ENCODE measurements at places on chromosomes 6 and 20.

DNA sequence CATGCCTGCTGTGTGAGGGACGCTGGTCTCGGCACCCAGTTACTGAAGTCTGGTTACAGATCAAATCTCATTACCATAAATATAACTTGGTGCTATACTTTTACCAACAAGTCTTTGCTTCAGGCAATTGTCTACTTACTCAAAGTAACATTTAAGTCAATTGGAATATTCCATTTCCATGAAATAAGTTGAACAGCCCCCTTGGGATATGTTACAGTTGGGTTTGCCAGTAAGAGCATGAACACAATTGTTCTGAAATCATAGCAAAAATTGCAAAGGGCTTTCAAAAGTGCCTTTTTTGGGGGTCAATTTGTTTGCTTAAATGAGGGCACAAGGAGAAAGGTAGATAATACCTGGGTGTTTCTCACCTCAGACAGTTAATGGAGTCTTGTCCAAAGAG is 170.9 kb upstream of the EXOC2 start:
- no peak for DNase-seq

DNA sequence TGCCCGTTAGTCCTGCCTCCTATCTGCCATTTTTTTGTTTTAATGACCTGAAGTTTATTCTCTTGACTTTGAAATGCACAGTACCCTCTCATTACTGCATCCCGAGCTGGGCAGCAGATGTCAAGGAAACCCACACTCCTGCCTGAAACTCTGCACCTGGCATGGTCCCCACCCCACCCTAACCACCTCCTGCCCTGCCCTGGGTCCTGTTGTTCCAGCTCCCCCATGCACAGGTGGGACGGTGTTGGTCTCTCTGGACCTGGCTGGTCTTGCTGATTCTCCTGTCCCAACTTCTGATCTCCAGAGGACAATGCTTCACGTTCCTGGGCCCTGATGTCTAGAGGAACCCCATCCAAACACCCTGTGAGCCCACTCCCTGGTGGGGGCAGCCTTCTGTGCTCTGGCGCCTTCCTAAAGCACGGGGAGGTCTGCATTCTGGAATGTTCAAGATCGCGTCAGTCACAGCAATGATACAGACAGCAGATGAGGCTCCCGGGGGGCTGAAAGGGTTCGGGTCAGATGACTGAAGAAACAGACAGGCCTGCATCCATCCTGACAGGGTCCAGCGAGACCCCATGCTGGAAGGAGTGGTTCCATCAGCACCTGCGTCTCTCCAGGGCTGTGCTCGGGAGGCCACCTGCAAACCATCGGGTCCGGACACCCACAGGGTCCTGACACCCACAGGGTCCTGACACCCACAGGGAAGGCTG is 73.6 kb downstream of the ERMARD start:
- no peak for DNase-seq

DNA sequence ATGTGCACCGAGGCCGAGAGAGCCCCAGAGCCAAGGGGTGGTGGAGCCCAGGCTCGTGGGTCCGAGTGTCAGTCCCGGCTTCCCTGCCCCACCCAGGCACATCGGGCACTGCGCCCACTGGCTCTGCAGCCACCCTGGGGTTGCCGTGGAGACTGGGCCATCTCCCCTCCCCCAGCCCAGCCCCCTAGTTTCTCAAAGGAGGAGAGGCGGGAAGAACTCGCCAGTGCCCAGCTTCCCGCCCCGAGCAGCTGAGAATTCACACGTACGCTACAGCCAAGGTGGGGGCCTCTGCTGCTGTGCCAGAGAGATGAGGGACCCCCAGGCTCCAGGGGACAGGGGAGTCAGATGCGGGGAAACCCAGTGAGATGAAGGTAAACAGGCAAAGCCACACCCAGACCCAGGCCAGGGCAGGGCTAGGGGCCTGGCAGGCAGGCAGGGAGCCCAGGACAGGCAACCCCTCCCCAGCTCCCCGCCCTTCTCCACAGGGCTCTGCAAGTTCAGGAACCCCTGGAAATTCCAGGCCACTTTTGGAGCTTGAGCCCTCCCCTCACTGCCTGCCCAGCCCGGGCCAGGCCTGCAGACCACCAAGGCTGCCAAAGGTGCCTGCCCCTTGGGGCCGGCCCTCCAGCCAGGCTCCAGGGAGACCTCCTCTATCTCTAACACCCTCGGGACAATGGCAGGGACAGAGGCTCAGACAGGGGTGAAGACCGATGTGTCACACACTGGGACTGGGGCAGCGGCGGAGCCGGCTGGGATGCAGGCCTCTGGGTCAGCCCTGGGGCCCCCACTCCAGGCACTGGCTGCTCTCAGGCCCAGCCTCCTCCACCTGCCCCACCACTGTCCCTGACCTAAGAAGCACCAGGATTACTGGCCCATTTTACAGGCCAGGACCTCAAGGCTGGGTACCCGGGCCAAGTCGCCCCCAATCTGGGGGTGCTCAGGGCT is 6.0 kb downstream of the LAMA5 start:
- DNase-seq = no peak

GRCh38 chr20:13288357-13288756 is 67.3 kb downstream of the ISM1 start:
- no peak for DNase-seq

DNA sequence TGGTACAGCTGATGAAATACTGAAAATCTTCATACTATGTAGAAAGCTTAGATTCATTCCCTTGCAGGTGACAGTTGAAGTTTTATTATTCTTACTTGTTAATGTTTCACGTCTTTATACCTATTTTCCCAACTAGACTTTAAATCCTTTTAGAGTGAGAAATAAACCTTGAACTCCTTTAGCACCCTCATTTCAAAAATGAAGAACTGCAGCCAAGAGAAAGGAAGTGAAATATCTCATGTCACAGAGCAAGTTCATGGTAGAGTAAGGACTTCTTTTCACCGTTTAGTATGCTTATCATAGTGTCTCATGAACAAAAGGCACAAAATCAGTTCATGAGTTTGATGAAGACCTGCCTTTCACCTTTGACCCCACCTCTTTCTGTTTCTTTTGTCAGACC is 38.5 kb downstream of the ORC3 start:
- no peak for DNase-seq

- DNase-seq = no peak
Observed at GRCh38 chr20:45087814-45088213, 13.1 kb downstream of the KCNS1 start.

DNA sequence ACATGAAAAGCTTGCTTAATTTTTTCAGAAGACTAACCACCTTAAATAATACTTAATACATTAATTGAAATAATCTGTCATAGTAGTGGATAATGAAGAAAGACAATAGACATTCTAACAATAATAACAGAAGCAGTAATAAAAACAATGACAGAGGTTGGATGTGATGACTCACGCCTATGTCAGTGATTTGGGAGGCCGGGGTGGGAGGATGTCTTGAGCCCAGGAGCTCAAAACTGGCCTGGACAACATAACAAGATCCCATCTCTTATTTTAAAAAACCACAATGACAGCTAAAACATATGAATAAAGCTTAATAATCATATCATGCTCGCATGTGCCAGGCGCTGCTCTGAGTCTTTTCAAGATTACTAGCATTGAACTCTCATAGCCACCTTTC is 105.5 kb downstream of the IPCEF1 start:
- no peak for DNase-seq

DNA sequence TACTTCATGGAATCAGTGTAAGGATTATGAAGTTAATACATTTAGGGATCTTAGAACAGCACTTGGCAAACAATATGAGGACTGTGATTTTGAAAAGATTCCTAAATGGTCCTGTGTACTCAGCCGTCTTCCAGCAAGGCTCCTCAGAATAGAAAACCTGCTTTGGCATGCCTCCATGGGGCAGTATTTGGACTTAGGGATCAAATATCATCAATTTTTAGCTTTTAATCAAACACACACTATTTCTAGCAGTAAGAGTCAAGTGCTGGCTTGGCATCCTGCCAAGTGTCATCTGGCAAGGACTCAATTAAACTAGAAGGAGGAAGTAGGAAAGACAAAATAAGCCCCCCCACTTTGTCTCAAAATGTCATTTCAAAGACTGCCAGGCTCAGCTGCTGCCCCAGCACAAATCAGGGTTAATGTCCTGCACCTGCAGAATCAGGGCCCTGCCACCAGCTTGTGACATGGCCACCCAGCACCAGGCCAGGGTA is 40.8 kb downstream of the IYD start:
- no peak for DNase-seq

- DNase-seq = no peak
Observed at GRCh38 chr6:31525932-31526591, 2.7 kb upstream of the MCCD1 start.

DNA sequence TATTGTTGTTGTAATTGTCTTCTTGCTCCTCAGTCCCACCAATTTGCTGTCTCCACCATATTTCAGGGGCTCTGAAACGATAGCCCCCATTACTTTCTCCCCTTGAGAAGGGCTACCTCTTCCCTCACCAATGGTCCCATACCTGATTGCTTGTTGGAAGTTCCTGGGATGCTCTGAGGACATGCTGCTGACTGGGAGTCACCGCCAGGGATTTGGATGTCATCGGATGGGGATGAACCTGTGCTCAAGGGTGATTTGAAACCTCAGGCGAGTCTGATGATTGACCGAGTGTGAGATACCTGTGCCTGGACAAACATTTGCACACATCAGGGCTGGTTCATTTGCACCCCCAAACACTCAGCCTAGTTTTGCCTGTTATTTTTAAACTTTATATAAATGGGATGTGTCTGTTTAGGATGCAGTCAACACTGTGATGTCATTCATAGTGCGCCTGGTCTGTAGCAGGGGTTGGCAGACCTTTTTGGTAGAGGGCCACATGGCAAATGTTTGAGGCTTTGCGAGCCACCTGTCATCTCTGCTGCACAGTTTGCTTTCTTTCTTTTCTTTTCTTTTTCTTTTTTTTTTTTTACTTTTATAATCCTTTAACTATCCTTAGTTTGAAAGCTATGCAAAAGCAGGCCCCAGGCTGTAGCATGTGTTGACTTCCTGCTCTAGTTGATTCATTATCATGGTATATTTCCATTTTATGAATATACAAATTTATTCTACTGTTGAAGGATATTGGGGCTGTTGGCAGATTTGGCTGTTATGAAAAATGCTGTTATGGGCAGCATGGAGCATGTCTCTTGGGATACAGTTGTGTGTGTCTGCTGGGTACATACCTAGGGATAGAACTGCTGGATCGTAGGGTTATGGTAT is 118.5 kb upstream of the PHACTR3 start:
- no peak for DNase-seq

- no peak for DNase-seq
Observed at GRCh38 chr6:122399055-122399347, 451 bp upstream of the HSF2 start.

- DNase-seq = no peak
Observed at GRCh38 chr6:163182696-163183095, 231.8 kb upstream of the QKI start.
